ENCODE measurements at places on chromosomes 5 and 9.
A peak's percentile ranks its signal among the peaks of the same experiment; 100 is the strongest.

GRCh38 chr9:132610661-132611060 lies 28.3 kb downstream of the BARHL1 start:
- no peak for DNase-seq

- no peak for DNase-seq
These were observed 173.4 kb upstream of the CHD1 start for GRCh38 chr5:99102073-99102697.

- peak; percentile 69 for DNase-seq
These were observed 84.3 kb downstream of the EQTN start for GRCh38 chr9:27212621-27213020.

- DNase-seq, result no peak
These were observed 2.5 kb upstream of the CDK9 start for GRCh38 chr9:127783111-127784008.

- DNase-seq, result no peak
These were observed 262.9 kb downstream of the SPOCK1 start for GRCh38 chr5:137236252-137236651.

- no peak for DNase-seq
These were observed 73.2 kb downstream of the UBAP1 start for GRCh38 chr9:34252016-34252415.

DNA sequence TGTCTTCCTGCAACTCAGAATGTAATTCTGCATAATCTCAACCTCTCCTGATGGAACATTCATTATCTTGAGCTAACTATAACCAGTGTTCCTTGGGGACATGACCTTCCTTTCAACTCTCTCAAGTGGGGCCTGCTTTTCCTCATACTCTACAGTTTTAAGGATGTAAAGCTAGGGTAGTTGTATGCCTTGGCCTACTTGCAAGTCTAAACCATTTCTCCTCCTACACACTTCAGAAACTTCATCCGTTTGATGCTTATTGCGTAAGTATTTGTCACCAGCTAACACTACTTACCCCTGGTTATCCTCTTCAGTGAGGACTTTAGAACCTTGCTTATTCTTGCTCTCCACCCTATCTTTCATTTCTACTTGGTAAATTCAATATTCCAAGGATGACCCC lies 548.9 kb downstream of the HINT1 start:
- no peak for DNase-seq

DNA sequence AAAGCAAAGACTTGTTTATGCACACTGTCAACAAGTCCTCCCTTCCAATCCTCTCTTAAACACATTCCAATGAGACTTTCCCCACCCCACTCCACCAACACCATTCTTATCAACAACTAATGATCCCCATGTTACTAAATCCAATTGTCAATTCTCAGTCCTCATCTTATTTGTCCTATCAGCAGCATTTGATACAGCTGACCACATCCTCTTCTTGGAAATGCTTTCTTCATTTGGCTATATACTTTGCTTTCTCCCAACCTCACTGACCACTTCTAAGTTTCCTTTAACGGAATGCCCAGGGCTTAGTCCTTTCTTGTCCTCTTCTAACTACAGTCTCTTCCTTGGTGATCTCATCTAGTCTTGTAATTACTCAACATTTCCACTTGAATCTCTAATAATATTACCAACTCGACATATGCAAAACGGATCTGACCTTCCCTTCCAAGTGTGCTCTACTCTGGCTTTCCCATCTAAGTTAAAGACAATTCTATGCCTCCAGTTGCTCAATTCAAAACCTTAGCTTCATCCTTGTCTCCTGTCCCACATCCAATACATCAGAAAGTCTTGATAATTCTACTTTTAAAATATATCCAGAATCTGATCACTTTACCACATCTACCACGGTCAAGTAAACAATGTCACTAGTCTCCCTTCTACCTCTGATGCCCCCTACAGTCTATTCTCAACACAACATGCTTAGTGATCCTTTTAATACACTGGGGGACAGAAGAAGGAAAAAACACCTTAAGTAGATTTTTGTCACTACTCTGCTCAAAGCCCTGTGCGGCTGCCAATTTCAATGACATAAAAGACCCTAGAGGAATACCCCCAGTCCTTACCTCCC lies 25.5 kb downstream of the AGTPBP1 start:
- no peak for DNase-seq

DNA sequence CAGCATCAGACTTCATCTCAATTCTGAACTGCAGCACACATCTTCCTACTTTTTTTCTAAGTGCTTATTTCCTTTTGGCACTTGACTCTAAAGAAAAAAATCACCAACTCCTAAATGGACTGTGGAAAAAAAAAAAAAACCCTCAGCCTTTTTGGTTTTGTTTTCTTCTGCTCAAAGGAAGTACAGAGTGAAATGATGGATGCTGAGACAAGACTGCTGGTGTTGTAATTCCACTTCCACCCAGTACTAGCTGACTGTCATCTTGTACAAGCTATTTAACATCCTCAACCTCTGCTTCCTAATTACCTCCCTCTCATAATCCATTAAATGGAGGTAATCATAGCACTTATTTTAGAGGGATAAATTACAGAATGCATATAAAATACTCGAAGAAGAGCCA lies 171.5 kb upstream of the GNA14 start:
- no peak for DNase-seq

GRCh38 chr5:73591698-73592501 lies 26.4 kb downstream of the UTP15 start:
- DNase-seq, result no peak

GRCh38 chr5:151047814-151048425 lies 27.5 kb downstream of the GPX3 start:
- DNase-seq, result no peak
